ENCODE measurements at places on chromosomes 1 and 21. TPM values are rescaled to one million over a fixed set of nuclear protein-coding genes. Genes with fewer than 3 reads are reported as not detected.

DNA sequence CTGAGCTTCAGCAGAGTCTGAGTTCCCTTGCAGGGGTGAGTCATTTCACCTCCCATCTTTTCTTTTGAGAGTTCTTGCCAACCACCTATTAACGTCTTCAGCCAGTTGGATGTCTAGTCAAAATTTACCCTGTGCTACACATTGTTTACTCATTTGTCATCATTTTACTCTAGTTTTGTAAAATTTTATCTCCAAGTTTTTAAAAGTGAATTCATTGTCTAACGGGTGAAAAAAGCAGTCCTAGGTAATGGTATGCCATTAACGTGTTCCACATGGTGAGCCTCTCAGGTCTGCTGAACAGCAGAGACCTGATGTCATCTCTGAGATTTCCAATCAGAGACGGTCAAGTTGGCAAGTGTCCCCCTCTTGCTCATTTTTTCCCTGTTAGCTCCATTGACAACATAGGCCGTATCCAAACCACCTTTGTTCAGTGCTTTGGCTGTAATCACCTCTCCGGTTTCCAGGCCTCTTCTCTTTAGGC, 85.4 kb downstream of the TBX15 start:
- DNase-seq, result no peak

DNA sequence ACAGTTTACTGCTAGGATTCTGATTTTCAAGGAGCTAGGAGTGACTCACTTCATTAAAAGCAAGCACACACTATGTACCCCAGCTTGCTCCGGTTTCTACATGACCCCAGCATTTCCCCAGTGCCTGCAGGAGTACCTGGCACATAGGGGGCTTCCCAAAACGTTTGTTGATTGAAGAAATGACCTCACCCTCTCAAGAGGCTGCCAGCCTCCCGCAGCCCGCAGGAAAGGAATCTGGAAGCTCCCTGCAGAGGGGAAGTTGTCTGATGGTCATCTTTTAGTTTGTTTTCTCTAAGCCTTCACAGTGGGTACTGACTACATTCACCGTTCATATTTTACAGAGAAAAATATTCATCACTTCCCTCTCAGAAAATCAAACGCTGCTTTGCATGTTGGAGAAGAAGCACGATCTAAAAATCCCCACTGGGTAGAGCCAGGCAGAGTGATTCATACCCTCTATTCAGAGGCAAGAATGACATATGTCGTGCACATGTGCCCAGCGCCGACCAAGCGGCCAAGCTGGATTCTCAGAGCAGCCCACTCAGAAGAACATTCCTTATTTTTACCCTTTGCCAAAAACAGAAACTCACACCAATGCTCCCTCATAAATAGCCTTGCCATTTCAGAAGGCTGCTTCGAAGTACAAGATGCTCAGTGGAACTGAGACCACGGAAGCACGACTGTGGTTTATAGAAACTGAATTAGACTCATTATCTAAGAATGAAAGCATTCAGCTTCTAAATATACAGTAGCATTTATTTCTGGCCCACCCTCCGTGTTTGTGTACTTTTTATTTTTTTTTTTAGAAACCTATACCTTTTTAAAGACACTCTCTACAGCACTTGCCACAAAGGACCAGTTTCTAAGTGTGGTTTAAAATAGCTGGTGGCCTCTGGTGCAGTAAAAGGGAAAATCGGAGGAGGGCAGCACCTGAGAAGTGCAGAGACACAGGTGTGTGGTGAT, 143.2 kb downstream of the MIS18A start:
- peak; percentile 58 for DNase-seq

The SLC6A9 gene
- 1.5 TPM for total RNA-seq

- no peak for DNase-seq
These were observed 1369.9 kb downstream of the KCNT2 start for GRCh38 chr1:195238313-195238712.

The OR2L3 gene
- not detected for total RNA-seq

GRCh38 chr1:116679828-116680628, 12.5 kb upstream of the IGSF3 start:
- no peak for DNase-seq

GRCh38 chr1:88378560-88378959, 305.5 kb upstream of the PKN2 start:
- DNase-seq, result no peak

GRCh38 chr1:41508290-41508689, 23.8 kb upstream of the EDN2 start:
- DNase-seq, result no peak

- DNase-seq, result no peak
These were observed 114.4 kb upstream of the GADD45A start for GRCh38 chr1:67570486-67571143.

The CACHD1 gene
- total RNA-seq, result 4.6 TPM

The FBXO44 gene
- 18.5 TPM for total RNA-seq

The CALML6 gene
- not detected for total RNA-seq

- no peak for DNase-seq
These were observed 67.1 kb upstream of the IPO9 start for GRCh38 chr1:201761871-201762270.

The PLA2G2C gene
- total RNA-seq, result not detected

The SPATA45 gene
- total RNA-seq, result not detected

DNA sequence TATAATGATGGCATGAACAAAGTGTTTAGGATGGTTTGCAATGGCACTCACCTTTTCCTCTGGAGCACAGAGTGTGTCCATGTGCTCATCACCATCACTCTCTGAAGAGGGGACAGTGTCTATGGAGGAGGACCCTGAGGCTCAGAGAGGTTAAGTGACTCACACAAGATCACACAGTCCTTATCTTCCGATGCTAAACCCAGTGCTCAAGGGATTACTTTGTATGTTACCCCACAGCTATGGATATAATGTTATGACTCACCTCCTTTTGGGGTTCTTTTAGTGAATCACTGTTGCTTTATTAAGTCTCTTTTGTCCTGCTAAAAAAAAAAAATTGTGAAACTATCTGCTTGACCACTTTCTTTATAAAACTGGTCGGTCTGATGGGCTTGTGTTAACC, 67.6 kb downstream of the TENT5C start:
- no peak for DNase-seq

The GBP6 gene
- total RNA-seq, result 0.09 TPM

GRCh38 chr21:42289926-42290325, 25.3 kb downstream of the TFF3 start:
- DNase-seq, result peak; percentile 67

DNA sequence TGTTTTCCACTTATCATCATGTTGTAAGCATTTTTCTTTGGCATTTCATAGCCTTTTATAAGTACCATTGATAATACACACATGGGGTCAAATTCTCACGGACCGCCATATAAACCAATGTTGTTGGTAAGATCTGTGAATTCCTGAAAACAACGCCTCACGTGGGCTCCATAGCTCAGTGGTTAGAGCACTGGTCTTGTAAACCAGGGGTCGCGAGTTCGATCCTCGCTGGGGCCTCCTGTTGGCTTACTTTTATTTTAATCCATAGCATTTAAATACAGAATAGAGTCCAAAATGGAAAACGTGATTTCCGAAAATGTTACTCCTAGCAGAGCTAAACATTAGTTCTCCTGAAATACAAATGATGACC, 83.1 kb downstream of the HHIPL2 start:
- DNase-seq, result peak; percentile 78

The MARK1 gene
- total RNA-seq, result 18.6 TPM

The OR2T11 gene
- total RNA-seq, result not detected

GRCh38 chr1:52204696-52205095, 62.8 kb downstream of the ZFYVE9 start:
- DNase-seq, result no peak

The UMODL1 gene
- total RNA-seq, result not detected

DNA sequence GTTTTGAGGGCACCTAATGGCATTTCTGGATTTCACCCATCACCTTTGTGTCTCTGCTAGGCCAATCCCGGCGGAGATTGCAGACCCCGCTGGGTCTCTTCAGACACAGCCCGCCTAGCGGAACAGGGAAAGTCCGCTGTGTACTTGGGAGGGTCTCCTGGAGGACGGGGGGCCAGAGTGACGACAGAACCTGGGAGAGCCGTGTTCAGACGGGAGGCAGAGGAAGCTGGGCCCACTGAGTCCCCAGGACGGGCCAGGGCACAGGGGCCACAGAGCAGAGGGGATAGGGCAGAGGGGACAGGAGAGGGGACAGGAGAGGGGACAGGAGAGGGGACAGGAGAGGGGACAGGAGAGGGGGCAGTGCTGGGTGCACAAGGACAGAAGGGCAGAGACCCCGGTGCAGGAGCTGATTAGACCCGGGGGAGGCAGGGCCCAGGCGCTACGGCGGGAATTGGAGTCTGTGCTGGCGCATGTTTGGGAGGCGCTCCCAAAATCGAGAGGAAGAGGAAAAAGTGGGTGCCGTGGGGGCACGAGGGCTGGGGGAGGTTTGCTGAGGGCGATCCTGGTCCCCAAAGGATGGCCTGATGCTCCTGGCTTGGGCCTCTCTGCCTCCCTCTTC, 12.7 kb downstream of the TRPM2 start:
- DNase-seq, result peak; percentile 24

GRCh38 chr1:20365421-20366055, 74.9 kb downstream of the VWA5B1 start:
- DNase-seq, result no peak

DNA sequence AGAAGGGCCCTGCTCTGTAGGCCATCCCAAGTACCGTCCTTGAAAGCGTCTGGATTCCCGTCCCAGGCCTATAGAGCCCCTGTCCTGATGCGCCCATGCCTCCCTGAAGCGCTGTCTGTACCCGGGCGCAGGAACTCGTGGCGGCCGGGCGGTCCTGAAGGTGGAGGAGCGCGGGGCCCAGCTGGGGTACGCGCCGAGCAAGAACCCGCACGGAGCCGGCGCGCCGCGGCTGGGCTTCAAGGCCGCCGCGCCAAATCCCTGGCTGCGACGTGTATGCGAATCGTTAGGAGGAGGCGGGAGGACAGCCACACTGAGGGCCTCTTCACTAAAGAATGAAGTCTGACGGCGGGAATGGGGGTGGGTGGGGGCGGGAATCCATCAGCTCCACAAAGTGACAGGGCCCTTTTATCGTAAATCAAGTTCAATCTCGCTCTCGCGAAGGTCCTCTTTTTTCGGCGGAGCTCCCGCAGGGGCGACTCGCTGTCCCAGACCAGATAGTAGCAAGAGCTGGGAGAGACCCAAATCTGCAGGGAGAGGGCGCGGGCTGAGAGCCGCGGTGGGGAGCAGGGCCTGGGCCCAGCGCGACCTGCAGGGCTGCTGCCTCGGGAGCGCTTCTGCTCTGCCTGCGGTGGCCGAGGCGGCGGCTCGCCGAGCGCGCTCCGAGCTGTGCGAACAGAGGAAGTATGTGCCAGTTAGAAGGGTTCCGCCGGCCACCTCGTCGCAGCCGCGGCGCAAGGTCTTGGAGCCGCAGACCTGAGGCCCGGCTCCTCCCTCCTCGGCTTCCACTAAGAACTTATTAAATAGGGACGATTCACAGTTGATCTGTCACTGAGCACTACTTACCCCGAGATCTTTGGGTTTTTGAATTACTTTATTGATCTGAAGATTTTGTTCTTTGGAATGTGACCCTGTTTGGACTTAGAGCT, 10.4 kb downstream of the BARHL2 start:
- peak; percentile 36 for DNase-seq

The FAM20B gene
- total RNA-seq, result 62.6 TPM

DNA sequence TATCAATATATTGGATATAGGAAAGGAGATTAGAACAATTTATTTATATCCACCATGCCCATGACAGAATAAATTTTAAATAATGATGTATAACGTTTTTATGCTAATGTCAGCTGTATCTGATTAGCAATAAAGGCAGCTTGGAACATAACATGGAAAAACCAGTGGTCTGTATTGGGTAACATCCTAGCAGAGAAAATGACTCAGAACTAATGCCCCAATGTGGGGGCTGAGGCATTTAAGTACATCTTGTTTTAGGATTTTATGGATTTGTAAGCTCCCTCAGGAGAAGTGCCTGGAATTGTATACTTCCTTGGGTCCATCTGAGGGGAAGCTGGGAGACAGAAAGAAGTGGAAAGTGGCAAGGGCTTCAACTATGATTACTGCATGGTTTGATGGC, 82.3 kb downstream of the HMCN1 start:
- DNase-seq, result no peak

The FTCD gene
- 1.8 TPM for total RNA-seq

The PTGFRN gene
- 247 TPM for total RNA-seq

The RNF186 gene
- total RNA-seq, result not detected

The SDHB gene
- total RNA-seq, result 209 TPM

The KRTAP12-2 gene
- total RNA-seq, result not detected
